Sciatic nerve (tissue), 2 donors: ENCODE measurements at places on chromosomes 11 and 22. TPM values are rescaled to one million over a fixed set of nuclear protein-coding genes. Genes with fewer than 3 reads are reported as not detected.

DNA sequence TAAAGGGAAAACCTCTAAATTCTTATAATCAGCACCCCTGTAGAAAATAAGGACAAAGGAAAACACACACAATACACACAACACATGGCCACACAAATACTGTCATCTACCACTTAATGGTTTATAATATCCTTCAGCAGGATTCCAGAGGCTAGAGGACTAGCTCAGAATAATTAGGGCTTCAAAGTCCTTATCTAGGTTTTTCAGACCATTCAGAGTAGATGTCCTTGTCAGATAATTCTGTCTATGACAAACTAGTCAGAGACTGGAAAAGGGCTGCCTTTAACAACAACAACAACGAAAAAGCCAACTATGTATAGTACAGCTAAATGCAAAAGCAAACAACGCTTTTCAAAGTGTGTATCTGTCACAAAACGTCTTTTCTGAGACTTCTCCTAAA, 456.5 kb upstream of the CNTN5 start:
- DNase-seq = no peak

DNA sequence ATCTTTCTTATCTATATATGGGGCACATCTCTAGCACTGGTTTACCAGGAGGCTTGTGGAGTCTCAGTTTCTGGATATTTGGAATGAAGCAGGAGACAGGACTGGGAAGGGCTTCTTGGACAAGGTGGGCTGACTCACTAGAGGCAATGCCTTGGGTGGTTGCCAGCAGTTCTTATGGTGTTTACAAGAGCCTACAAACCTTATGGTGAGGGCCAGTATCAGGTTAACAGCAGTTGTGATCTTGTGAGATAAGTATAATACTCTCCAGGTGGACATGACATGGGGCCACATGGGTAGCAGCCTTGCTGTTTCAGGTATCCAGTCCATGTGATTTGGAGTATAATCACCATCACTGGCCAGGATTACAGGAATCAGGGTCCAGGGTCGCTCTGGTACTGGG, 10.2 kb downstream of the FUT4 start:
- no peak for DNase-seq

DNA sequence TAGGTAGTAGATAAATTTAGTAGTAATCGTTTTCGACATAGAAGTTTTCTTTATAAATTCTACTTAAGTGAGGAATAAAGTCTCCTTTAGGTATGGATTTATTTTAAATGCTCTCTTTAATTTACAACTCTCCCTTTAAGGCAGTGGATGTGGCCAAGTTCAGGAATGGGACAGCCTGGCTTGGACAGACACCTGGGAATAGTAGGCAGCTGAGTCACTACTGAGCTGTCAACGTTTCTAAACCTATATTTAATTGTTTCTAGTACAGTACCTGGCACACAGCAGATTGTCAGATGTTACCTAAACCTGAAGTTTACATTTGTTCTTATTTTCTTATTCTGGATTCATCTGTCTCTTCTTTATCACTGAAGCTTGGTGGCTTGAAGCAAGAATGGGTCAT, 85.1 kb downstream of the DEPDC5 start:
- DNase-seq = no peak

SGSM1 gene
- 2.9 TPM for total RNA-seq

DNA sequence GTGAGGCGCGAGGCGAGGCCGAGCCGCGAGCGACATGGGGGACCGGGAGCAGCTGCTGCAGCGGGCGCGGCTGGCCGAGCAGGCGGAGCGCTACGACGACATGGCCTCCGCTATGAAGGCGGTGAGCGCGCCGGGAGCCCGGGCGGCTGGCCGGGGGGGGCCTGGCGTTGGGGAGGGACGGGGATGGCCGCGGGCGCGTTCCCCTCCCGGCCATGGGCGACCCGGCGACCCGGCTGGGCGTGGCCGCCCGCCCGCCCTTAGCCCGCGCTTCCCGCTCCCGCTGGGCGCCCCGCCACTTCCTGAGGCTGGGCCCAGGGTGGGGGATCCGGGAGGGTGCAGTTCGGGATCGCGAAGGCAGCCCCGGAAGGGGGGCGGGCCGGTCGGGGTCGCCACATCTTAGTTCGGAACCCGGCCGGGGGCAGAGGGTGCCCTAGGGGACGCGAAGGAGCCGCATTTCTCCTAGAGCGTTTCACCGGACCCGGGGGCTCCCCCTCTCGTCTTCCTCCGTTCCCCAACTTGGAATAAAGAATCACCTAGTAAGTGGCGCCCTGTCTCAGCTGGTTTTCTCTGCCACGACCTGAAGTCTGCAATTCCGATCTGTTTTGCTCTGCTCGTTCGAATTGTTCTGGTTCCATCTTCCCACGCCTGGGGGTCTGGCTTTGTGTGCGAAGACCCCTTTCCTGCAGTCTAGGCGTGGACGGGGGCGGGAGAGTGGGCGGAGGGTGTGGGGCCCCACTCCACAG, 536 bp downstream of the YWHAH start:
- DNase-seq = peak; percentile 79

SMTNL1 gene
- total RNA-seq = not detected

GRCh38 chr11:79157738-79158137, 283.1 kb downstream of the TENM4 start:
- no peak for DNase-seq

GGA1 gene
- 71.2 TPM for total RNA-seq

DNA sequence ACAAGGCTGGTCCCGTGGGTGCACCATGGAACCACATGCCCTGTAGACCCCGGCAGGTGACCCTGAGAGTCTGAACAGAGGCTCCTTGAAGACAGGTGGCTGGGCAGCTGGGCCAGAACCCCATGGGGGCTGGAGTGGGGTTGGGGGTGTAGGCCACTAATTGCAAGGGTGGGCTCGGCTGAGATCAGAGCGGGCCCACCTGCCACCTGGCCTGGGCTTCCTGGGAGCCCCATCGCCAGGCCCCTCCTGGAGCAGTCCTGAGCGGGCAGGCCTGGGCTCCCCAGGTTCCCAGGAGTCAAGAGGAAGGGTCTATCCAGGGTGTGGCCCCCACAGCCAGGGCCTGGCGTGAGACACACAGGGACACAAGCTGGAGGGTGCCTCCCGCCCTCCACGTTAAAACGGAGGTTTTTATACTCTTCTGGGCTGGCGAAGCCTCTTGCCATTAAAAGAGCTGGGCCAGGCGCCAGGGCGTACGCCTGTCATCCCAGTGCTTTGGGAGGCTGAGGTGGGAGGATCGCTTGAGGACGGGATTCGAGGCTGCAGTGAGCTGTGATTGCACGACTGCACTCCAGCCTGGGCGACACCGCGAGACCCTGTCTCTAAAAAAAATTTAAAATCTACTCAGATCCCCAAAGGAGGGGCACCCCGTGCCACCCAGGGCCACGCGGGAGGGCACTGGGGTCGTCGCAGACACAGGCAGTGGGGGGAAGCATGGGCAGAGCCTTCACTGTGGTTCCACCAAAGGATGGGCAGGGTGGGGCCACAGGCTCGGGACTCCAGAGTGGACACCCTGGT, 4.8 kb upstream of the TRABD start:
- DNase-seq = peak; percentile 54

DNA sequence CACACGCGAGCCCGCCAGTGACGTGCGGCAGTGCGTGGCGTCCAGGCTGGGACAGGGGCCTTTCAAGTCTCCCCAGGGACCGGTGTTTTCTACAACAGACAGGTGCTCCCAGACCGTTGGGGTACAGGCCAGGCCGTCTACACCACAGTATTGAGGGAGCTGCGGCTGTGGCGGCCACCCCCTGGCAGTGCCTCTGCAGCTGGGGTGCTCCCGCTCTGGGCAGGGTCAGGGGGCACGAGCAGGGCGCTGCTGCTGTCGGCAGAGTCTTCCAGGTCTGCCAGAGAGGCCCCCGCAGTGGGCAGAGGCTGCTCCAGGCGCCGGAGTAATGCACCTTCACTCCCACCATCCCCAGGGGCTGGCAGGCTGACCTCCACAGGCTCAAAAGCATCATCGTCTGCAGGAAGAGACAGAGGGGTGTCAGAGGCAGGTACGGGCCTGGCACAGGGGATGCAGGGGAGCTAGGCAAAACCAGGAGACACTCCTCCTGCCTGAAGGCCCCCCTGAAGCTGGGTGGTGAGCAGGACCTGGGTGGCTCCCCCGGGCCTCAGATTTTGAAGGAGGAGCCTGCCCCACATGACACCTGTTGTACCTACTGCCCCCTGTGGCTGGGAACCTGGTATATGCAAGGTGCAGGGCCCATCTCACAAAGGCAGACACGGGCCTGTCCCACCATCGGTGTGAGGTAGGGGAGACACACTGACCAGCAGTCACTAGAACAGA, 83.3 kb downstream of the DGCR2 start:
- DNase-seq = peak; percentile 45

DNA sequence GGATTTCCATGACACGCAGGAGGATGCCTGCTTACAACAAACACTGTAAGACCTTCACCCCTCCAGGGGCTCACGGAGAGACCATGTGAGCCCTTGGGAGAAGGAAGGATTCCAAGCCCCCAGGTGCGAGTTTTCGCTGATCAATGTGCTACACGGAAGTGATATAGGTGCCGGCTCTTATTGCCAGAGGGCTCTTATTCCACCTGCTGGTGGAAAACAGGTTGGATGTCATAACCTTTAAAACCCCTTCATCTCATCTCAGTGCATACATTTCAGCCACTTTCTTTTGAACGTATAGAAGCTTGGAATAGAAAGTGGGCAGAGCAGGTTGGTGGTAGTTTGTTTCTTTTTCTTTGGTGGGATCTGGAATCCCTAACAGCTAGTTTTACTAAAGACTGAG, 25.8 kb downstream of the LAYN start:
- DNase-seq = no peak

- no peak for DNase-seq
These were observed 79.0 kb upstream of the SNX19 start for GRCh38 chr11:130995266-130995665.

DNA sequence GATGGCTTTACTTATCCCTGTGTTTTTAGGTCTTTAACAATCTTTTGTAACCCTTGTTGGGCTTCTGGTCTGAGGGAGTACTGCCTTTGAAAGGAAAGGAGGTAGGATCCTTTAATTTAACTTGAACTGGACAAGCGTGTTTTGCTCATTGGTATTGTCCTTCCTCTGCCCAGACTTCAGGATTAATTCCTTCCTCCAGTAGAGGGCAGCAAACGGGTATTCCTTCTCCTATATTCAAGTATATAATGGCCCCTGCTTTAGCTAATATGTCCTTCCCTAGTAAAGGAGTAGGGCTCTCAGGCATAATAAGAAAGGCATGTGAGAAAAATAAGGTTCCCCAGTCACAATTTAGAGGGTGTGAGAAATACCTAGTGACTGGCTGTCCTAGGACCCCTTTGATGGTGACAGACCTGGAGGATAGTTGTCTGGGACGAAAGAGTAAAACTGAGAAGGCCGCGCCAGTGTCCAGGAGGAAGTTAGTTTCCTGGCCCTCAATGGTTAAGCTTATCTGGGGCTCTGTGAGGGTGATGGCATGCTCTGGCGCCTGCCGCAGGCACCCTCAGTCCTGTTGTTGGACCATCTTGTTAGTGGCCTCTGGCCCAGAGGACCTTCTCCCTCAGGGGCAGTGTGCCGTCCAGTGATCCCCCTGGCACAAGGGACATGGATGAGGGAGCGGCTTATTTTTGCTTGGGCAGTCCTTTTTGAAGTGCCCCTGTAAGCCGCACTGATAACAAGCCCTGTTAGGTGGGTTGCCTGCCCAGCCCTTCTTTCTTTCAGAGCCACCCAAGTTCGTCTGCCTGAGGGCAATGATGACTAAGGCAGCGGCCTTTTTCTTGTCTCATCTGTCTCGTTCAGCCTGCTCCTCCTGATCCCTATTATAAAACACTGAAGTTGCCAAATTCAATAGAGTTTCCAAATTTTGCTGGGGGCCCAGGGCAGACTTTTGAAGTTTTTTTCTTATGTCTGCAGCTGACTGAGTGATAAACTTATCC, 51.8 kb downstream of the C11orf71 start:
- no peak for DNase-seq

DNA sequence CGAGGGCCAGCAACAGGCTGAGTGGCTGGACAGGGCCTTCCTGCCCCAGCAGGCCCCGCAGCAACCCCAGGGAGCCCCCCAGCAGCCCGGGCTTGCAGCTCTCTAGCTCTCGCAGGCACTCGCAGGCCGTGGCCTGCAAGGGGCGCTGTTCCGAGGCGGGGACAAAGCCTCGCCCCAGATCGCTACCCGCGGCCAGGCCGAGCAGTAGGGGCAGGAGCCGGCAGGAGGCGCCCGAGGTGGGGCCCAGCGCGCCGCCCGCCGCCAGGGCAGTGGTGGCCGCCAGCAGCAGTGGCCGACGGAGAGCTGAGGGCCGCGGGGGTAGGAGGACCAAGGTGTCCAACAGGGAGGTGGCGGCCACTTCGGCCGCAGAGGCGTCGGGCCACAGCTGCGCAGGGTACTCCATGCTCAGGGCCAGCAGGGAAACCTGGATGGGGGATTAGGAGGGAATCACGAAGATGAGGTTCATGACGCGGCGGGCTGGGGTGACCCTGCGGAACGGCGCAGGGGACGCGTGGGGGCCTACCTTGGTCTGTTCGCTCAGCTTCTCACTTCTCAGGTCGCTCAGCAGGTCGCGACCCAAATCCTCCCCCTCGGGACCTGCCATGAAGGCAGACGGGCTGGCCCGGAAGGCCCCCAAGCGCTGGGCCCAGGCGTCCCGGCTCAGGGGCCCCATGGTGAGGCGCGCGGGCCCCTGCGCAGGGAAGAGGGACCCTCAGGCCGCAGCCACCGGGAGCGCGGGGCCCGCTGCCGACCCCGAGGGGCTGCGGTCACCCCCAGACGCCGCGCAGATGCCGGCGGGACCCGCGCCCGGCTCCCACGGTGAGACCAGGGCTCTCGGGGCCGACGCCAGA, 632 bp downstream of the AP5B1 start:
- peak; percentile 84 for DNase-seq

OR8G1 gene
- not detected for total RNA-seq

GTF2H1 gene
- total RNA-seq = 53.5 TPM

CWF19L2 gene
- 28.7 TPM for total RNA-seq

DNA sequence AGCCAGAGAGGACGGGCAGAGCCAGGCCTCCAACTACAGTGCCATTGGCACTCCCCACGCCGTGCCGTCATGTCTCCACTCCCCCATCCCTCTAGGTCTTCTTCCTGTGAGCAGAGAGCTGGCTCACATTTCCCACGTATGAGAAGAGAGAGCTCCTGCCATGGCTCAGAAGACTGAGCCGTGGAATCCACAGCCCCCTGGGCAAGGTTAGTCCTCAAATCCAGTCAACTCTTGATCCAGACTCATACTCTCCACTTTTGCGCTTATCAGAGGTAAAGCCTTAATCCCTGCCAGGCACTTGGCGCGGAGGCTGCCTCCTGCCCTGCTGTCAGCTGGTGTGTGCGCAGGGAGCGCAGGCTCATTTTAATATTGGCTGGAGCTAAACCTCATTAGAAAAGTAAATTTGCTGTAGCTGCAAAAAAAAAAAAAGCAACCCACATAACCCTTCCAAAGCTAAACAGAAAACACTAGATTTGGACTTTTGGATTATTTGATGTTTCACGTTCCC, 4.7 kb downstream of the B3GAT1 start:
- no peak for DNase-seq

GRAP2 gene
- 7.5 TPM for total RNA-seq

DNA sequence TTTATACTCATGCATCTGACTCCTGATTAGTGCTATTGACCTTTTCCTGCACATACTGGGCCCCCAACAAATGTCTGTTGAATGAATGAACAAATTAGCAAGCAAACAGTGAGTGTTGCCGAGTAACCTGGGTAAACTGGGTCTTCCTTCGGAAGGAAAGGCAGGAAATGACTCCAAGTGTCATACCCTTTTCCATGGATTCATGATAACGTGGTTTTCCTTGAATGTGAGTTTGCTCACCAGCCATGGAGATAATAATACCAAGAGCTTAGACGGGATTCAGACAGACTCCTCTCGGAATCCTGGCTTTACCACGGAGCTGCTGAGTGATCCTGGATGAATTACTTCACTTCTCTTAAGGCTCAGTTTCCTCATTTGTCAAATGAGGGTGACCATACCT, 16.7 kb downstream of the TECTA start:
- DNase-seq = no peak
